ENCODE measurements at places on chromosomes 1 and 21.

GRCh38 chr1:8396786-8397406 lies 79.0 kb downstream of the SLC45A1 start:
- no peak for DNase-seq

- DNase-seq = no peak
These were observed 3.9 kb downstream of the KRTAP19-8 start for GRCh38 chr21:31034378-31034777.

DNA sequence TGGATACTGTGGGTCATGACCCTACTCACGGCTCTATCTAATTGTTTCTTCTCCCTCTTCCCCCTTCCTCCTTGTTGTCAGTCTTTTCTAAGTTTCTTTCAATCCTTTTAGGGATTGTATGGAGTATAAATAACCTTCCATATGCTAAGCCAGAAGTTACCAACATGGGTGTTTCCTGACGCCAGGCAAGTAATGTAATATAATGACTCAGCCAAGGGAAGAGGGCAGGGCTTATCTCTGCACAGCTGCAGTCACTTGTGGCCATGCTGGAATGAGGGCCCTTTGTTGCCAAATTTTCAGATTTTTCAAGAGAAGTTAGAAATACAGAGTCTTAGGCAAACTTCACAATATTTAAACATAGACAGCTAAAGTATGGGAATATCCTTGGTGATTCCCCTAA lies 194.6 kb downstream of the ST6GALNAC3 start:
- DNase-seq = no peak

- DNase-seq = peak; percentile 56
These were observed 738 bp upstream of the CDC42BPA start for GRCh38 chr1:227318853-227319607.

GRCh38 chr1:193013005-193013404 lies 46.2 kb downstream of the UCHL5 start:
- no peak for DNase-seq

- no peak for DNase-seq
These were observed 51.7 kb downstream of the STUM start for GRCh38 chr1:226600254-226600653.

GRCh38 chr1:2255420-2256369 lies 27.6 kb downstream of the SKI start:
- peak; percentile 0 for DNase-seq

- no peak for DNase-seq
These were observed 122.5 kb downstream of the TRIM33 start for GRCh38 chr1:114388432-114389003.

GRCh38 chr1:158146165-158146564 lies 34.5 kb upstream of the CD1D start:
- DNase-seq = no peak

DNA sequence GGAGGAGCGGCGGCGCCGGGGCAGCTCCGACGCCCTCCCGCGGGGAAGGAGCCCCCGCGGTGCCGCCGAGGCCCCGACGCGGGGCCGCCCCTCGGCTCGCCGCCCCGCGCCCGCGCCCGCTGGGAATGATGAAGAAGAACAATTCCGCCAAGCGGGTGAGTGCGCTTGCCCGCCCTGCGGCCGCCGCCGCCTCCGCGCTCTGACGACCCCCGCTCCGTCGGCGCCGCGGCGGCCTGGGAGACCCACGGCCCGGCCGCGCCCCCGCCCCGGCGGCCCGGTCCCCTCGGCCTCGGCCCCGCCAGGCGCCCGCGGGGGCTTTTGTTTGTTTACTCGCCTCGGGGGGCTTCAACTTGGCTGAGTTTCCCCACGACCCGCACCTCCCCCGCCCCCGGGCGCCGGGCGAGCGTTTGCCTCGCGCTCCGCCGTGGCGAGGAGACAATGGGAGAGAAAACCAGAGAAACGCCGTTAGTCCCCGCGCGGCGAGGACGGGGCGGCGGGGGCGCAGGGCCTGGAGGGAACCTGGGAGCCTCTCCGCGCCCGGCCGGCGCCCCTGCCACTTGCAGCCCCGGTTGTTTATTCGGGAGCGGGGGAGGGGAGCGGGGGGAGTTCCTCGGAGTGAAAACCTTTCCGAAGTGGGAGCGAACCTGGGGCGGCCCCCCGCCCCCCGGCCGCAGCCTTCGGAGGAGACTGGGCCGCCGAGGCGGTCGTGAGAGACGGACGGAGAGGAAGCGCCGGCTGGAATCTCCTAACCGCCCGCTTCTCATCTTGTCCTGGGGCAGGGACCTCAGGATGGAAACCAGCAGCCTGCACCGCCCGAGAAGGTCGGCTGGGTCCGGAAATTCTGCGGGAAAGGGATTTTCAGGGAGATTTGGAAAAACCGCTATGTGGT lies 661 bp downstream of the PLEKHO1 start:
- DNase-seq = no peak

DNA sequence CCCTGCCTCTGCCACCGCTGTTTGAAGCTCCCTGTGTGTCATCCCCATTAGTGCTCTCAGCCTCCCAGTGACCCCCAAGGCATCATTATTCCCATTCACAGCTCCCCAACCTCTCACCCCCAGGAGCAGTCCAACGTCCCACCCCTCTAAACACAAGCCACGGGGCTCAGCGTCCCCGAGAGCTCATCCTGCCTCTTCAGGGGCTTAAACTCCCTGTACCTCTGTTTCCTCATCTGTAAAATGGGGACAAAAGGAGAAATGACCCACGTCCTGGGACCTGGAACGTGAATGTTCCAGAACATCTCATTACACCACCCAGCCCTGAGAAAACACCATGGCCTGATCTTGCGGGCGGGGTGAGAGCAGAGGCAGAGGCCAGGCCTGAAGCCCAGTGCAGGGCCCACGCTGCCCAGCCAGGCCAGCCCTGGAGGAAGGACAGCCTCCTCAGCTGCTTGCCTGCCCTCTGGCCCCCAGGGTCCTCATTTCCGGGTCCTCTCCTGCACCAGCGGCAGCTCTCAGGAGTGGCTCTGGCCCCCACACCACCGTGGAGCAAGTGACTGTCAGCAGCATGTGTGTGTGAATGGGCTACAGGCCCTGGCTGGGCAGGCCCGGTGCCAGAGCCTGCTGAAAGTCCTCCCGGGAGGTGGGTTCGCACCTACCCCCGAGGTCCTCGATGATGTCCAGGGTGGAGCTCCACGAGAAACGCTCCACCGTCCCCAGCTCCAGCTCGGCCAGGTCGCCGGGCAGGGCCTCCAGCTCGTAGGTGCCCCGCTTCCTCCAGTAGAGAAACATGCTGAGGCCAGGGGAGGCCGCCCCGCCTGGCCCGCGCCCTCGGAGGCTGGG lies 14.1 kb upstream of the PLEKHG5 start:
- DNase-seq = no peak

All from NCI-H774 (cell line).